ENCODE measurements at places on chromosomes 4 and X.

GRCh38 chrX:18045436-18045835 is 175.2 kb downstream of the BEND2 start:
- no peak for DNase-seq

- DNase-seq, result no peak
Observed at GRCh38 chr4:75662626-75663025, 10.6 kb downstream of the G3BP2 start.

DNA sequence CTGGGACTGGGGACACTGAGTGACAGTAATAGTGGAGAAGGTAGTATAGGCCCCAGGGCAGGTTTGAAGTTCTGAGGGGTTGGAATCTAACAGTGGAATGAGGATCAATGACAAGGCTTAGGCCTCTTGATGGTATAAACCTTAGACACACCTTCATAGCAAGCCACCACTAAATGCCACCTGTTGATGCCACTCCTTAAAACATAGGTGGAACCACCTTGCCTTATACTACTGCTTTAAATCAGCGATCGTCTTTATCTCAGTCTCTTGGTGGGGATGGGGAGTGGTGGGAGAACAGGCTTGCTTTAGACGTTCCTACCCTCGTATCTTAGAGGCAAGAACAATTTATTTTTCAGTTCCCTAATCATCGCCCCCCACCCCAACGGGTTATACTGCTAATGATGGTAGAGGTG is 1.2 kb downstream of the RAB33B start:
- no peak for DNase-seq

- no peak for DNase-seq
Observed at GRCh38 chr4:173793937-173794510, 264.0 kb upstream of the HAND2 start.

DNA sequence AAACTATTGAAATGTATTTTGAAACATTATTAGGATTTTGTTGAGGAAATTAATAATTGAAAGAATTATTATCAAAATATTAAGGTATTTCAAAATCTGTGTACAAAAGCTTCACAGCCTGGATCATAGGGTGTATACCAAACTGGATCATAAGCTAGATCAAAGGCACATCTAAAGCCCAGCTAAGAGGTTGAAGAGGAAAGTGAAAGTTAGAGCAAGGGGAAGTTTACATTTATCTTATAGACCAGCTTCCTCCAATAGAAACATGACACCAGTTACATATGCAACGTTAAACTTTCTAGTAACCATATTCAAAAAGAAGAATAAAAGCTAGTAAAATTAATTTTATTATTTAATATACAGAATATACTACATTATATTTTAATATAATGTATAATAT is 227.2 kb upstream of the BMP3 start:
- no peak for DNase-seq

- no peak for DNase-seq
Observed at GRCh38 chrX:68043713-68044438, 389.4 kb downstream of the OPHN1 start.

DNA sequence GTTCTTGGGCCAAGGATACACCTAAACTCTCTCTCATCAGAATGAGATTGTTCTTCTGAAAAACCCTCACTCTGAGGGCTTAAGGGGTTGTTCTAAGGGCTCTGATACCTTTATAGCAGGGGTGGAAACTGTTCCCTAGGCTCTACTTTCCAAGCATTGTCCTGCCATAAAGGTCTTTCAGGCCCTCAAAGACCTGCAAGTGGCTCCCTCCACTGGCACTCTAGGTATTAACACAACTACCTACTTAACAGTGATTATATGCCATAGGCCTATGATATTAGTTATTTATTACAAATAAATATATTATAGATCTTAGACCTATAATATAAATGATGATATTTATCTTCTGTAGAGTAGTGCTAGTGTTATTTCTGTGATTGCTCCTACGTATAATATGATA is 473.7 kb upstream of the RPS6KA3 start:
- no peak for DNase-seq

GRCh38 chr4:17854036-17854435 is 43.3 kb downstream of the NCAPG start:
- no peak for DNase-seq

DNA sequence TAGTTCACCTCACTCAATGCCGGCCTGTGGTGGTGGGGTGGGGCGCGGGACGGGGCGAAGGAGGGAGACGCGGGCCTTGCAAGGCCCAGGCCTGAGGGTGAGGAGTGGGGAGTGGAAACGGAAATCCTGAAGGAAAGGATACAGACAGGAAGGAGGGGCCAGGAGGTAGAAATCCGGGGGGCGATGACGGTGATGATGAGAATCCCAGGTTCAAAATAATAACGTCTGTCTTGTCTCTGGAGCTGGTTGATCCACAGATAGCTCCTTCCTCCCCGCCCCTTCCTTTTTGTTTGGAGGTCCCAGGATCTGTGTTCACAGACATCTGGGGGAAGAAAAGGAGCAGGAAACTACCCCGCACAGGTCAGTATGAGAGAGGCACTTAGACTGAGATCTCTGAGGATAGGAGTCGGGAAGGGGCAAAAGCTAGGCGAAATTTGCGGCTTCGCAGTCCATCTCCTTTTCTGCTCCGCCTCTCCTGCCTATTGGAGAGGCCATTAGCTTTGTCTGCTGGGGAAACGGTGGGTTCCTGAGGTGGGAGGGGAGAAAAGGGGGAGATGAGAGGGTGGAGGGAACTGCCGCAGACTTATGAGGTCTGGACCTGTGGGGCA is 746 bp downstream of the TCEAL7 start:
- no peak for DNase-seq

DNA sequence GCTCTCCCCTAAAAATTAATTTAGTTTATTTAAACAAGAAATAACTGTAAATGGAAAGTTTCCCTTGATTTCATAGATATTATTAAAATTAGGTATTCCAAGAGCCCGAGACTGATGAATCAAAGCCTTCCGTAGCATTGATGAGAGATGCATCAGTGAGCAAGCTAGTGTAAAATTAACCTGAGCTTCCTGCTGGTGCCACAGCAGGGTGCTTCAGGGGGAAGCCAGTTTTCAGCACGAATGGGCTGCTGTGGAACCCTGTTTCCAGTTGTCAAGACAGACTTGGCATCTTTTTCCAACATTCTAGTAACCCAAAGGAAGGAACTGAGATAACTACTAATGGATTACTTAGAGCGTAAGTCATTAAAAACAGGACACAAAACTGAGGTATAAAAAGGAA is 221.7 kb downstream of the RBMX2 start:
- no peak for DNase-seq

GRCh38 chrX:118231464-118231863 is 114.4 kb upstream of the WDR44 start:
- no peak for DNase-seq

GRCh38 chr4:166012129-166013030 is 139.3 kb downstream of the TLL1 start:
- DNase-seq, result no peak

- DNase-seq, result no peak
Observed at GRCh38 chrX:96752781-96753180, 68.1 kb downstream of the DIAPH2 start.

- DNase-seq, result no peak
Observed at GRCh38 chr4:153248641-153249198, 44.5 kb downstream of the TRIM2 start.

- peak; percentile 81 for DNase-seq
Observed at GRCh38 chrX:129779747-129780146, at the start of gene SASH3. TSS of gene SASH3 (plus strand) at chrX:129779949. CDS start at chrX:129780098, 149 bp downstream.

DNA sequence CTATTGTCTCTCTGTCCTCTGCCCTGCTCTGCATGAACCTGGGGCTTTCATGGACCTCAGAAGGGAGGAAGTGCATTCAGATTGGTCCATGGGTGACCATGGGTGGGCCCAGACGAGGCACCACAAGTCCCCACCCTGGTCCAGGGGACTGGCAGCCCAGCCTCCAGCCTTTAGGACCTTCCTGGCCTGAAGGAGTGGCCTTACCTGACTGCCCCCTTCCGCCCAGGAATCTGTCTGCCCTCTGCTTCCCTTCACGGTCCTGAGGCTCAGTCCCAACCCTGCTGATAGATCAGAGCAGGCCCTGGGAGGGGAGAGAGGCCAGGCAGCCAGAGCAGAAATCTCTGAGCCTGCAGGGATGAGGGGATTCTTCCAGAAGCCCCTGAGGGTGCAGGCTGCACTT is 455.4 kb downstream of the PCDH18 start:
- no peak for DNase-seq
